ENCODE measurements at places on chromosomes 2 and 18.

DNA sequence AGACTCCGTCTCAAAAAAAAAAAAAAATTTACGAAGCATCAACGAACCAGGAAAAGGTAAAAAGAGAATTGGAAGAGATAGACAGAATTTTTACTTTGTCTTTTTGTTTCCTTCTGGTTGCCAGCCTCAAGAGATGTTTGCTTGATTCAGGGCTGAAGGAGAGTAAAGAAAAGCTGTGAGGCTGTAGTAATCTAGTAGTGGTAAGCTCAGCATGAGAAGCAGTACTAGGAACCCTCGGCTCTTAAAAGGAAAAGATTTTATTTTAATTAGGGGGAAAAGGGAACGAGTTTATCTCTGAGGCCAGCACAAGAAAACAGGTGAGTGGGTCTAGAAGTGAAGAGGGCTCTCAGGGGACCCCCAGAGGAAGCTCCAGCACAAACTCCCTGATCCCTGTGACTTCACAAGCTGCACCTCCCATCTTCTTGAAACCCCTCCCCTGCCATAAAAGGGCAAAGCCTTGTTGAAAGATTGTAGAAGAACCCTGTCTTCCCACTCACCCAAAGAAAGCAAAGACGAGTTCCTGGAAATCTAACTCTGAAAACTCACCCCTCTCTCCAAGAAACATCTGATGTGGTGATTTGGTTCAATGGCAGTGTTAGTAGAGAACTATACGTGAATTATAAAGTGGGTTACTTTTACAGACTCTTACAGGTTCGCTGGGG lies 8.6 kb downstream of the RBMS1 start:
- DNase-seq = no peak

DNA sequence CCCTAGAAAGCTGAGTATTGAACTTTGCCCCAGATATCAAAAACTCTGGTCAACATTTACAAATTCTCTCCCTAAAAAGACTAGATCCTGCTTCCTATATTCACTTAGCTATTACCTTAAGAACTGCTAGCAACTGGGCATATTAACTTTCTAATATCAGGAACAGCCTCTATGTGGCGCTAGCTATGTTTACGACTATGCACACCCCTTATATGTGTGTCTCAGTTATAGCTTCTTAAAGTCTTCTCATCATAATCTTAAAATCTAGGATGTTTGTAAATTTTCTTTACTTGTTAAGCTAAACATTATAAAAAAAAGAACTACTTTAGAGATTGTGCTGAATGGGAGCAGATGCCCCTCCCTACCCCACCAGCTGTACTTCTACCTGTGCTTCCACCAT lies 1.7 kb upstream of the STAMBP start:
- no peak for DNase-seq

DNA sequence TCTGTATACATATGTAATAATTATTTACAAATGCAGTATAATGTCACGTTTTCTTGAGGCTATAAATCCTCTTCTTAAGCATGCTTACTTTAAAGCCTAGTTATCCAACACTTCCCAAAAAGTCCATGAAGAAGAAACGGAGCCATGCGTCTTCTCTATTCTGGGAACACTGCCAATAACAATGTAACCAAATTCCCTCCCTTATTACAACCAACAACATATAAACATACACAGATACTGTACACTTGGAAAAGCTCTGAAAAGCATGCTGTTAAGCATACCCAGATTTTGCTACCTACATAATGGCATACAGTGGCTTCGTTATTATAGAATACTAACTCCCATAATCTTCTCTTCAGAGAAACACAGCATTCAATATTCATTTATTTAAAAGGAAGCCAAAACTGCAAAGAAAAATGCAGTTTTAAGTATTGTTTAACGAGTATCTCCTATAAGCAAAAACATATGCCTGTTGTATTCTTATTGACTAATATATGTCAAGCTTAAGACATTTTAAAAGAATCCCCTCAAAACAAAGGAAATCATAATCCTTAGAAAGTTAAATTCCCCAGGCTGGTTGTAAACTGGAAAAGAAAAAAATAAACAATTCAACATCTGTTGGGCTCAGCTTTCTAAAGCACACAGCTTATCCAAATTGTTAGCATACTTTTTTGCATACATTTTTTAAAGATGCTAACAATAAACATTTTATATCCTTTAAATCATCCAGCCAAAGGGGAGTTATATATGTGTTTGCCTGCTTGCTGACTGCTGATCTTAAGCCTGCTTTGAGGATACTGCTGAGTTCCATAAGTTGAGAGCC lies 83.4 kb downstream of the SLC25A12 start:
- DNase-seq = no peak

GRCh38 chr18:2971741-2972552 lies 41.0 kb downstream of the LPIN2 start:
- no peak for DNase-seq

DNA sequence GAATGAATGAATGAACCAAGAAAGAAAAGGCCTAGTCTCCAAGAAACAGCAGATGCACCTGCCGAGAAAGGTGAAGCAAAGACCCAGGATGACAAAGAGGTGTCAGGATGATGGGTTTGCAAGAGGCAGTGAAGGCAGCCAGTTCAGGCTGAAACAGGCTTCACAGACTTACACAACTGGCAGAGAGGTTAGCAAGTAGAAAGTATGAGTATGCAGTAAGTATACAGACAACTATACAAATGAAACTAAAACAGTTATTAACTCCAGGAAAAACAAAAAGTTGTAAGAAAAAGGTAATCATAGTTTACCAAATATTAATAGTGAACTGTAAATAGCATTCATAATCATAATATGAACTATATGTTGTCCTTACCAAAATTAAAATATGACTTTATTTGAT lies 19.8 kb upstream of the RNU4ATAC start:
- DNase-seq = no peak

DNA sequence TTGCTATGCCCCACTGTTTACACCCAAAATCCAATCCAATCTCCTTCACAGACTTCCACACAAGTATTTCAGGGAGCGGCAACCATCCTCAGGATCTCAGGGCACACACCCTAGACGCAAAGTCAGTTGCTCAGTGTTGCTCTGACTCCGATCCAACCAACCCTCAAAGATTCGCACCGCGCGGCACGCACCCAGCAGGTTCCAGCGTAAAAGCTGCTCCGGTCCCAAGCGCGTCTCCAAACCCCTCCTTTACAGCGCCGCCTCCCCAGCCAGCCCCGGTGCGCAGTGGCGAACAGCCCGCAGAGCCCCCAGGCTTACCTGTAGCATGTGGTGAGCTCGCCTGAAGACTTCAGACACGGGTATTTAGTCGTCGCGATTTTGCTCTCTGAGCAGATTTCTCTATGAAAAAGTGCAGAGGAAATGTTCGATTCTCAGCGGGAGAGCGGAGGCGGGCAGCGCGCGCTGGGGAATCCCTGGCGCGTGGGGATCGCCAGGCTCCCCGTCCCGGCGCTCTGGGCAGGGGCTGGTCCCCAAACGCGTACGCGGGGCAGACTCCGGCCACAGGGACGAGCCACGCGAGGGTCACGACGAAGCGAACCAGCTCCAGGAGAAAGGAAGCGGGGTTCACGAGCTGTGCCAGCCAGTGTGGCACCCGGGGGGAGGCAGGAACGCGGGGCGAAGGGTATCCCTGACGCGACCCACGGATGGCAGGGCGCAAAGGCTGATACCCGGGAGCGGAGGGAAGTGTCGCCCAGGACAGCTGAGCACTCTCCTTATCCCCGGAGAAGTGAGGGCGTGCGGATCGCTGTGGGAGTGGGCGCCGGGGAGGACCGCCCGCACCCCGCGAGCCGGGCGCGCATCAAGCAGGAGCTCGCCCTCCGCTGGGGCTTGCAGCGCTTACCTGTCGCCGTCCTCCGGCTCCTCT lies 650 bp downstream of the CCBE1 start:
- DNase-seq = no peak

- DNase-seq = no peak
Observed at GRCh38 chr2:161131074-161131680, 29.1 kb upstream of the TANK start.

DNA sequence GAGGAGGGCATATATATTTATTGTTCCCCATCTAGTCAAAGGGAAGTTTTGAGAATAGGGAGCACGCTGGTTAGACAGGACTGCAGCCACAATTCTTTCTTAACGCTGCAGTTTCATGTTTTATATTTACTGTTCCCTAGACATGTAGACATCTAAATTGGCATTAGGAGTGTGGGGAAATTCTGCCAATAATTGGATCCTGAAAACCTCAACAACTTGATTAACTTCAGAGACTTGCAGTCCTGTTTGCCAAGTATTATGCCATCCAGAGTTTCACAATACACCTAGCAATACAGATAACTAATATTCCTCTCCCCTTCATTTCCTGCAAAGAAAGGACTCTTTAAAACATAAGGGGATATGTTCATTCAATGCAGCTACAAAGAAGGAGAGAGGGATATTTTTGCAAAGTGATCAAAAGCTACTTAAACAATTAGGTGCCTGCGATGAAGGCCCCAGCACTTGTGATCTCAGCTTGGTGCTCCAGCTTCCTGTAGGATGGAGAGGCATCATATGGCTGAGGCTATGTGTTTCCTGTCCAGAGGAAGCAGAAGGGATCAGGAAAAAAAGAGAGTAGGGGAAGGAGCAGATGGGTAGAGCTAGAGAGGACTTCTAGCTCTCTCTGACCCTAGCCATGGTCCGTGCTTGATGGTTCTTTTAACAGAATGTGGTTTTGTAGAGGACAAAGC lies 264.4 kb downstream of the MTX2 start:
- DNase-seq = no peak

DNA sequence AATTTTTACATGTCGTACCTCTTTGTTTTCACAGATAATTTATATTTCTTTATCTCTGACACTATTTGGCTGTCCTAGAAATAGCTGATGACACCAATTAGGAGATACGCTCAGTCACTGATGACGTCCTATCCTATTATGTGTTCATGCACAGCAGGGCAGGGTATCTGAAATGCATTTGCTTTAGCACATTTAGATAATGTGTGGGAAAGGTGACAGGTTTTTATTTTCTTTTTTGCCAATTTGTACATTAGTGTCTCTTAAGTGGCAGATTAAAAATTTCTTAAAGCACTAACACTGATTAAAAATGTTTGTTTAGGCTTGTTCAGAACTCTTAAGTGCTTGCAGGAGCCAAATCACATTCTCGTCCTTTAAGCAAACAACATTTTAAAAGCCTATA lies 39.7 kb downstream of the CDC42EP3 start:
- no peak for DNase-seq

GRCh38 chr2:81672516-81672915 lies 1368.0 kb upstream of the LRRTM1 start:
- no peak for DNase-seq

GRCh38 chr2:189408294-189408693 lies 33.0 kb upstream of the WDR75 start:
- no peak for DNase-seq

DNA sequence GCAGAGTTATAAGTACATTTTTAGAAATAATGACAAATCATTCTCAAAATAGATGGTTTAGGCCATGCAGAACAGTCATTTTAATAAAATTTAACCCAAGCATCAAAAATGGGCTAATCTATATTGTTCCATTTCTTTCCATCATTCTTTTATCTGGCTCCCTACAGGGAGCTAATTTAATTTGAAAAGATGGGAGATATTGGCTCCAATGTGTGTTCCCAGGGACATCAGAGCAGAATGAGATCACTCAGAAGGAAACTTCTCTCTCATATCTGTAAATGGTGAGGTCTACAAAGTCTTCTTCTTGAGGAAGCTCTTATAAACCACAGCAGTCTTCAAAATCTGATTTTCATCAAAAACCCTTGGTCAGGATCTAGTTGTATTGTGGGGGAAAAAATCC lies 119.4 kb upstream of the RAB6C start:
- DNase-seq = no peak

GRCh38 chr18:68035774-68036522 lies 519.4 kb upstream of the DSEL start:
- DNase-seq = no peak

DNA sequence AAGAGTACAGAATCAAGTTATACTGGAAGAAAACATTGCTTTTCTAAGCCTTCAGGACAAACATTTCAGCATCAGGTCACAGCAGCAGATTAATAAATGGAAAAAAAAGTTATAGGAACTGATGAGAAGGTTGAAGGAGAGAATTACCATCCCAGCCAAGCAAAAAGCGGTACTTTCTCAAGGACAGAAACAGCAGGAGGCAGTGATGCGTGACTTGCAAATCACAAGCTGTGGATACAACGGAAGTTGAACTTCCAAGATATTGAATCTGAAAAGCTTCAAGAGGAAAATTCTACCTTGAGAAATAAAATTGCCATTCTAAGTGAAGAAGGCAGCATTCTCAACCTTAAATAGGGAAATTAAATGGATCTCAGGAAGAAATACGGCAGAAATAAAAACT lies 18.5 kb upstream of the SERPINB12 start:
- no peak for DNase-seq

DNA sequence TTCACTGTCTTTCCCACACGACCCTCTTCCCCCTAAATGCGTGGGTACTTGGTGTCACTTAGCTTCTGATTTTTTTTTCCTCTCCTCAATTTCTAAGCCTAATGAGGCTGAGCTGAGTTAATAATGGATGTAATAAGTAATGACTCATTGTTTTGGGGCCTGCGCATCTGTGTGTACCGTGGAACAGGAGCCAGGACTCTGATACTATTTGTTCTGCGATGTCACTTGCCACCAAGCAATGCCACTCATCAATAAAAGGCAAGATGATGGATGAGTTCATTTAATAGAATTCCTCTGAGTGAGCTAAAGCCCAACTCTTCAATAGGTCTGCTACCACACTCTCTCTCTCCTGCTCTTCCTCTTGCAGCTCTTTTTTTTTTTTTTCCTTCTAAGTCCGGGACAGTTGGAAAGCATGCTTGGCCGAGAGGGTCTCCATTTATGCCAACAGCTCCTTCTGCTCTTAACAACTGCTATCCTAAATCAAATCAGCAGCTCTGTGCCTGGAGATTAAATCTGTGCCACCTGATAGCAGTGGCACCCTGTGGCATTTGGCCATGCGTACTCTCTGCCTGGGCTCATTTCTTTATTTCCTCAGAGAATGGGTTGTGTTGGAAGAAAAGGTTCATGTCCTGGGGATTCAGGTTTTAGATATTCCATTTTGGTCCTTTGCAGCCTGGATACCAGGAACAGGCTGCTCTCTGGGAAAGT lies 1284.2 kb upstream of the PIK3C3 start:
- DNase-seq = no peak

- no peak for DNase-seq
Observed at GRCh38 chr18:30465096-30465495, 577.4 kb downstream of the DSC3 start.

DNA sequence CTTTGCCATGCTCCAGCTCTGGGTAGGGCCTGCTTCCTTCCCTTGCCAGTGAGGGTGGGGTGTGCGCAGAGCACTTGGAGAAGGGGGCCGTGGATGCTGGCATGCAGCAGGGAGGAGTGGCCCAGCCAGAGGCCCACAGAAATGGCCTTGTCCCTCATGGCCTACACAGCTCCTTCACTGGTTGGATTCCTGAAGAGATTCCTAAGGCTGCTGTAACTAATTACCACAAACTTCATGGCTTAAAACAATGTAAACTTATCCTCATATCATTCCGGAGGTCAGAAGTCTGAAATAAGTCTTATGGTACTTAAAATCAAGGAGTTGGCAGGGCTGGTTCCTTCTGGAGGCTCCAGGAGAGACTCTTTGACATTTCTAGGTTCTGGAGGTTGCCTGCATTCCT lies 195.2 kb downstream of the GLI2 start:
- DNase-seq = no peak

All from stimulated activated CD8-positive, alpha-beta memory T cell treated with anti-CD3 and anti-CD28 coated beads, Interleukin-4, amount 100 ng/mL, for 4 hours (primary cell).